Activated CD8-positive, alpha-beta memory T cell treated with anti-CD3 and anti-CD28 coated beads for 1 hour (primary cell): ENCODE measurements at places on chromosomes 11 and 22.

GRCh38 chr11:122777343-122777742 lies 61.0 kb upstream of the CRTAM start:
- no peak for DNase-seq

DNA sequence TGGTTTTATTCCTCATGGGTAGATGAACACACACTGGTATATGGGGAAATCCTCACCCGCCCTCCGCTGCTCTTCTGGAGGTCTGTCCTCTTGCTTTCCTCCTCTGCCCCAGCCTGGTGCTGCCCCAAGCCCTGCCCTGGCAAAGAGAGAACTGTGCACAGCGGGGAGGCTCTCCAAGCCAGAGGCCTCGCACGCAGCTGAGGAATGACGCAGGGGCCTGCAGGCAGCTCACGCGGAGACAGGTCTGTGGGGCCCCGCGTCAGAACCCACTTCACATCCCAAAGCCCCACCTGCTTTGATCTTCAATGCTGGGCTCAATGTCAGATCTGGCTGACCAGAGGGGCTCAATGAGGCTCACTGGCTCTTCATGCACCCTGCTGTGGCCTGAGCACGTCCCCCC lies 10.0 kb downstream of the GATD1 start:
- DNase-seq: no peak

DNA sequence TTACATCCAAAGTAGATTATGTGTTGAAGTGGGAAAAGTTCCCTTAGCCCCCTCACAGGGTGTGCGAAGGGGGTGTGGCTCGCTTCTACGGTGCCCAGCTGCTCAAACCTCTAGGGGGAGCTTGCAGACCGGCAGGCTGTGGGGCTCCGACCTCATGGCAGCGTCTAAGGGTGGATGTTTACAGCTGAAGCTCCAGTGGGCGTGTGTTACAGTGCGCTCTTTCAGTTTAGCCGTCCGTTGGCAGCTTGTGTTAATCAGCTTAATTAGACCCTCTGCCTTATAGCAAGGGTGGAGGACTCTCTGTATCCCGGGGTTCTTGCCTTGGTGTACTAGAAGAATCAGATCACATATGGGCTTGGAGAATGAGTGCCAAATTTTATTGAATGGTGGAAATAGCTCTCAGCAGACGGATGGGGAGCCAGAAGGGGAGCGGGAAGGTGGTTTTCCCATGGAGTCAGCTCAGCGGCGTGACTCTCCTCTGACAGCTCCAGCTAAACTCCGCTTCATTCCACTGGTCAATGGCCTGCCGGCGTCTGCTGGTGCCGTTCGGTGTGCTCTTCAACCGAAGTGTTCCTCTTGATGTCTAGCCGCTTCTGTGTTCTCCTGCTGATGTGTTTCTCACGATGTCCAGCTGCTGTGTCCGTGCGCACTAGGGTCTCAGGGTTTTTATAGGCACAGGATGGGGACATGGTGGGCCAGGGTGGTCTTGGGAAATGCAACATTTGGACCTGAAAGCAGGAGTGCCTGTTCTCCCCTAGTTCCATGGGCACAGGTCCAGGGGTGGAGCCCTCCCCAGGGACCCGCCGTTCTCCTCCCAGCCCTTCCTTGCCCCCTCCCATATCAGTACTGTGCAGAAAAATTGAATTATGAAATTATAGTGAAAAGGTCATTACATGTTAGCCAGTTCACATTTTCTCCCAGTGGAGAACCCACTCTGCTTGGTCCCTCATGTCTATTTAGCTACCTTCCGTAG lies 28.6 kb upstream of the OR10G7 start:
- no peak for DNase-seq

DNA sequence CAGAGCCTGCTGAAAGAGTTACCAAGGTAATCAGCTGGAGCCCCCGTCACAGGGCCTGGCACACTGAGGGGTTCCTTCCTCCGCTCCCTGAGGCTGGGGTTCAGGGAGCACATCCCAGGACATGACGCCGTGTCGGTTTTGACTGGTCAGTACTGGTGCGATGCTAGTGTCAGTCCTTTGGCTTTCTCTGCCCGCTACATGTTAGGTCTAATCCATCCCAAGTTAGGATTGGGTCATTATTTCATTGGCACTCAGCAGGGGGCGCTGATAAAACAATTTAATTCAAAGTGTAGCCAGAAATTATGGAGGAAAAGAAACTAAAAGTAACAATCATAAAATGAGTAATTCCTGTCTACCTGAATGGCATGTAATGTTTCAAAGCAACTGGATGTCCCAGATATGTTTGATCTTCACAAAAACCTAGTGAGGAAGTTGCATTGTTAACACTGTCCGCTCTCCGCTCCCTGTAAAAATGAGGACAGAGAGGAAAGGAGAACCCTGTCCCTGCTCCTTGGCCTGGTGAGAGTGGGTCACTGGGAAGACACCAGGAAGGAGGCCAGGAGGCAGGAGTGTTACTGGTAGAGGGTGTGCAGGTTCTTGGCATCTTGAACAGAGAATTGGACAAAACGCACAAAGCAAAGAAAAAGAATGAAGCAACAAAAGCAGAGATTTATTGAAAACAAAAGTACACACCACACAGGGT lies 27.1 kb downstream of the TSKU start:
- DNase-seq: no peak

GRCh38 chr11:118152552-118153471 lies at the start of gene SCN4B:
TSS of gene SCN4B (minus strand) at chr11:118152823. CDS start at chr11:118152673, 150 bp downstream.
- no peak for DNase-seq

DNA sequence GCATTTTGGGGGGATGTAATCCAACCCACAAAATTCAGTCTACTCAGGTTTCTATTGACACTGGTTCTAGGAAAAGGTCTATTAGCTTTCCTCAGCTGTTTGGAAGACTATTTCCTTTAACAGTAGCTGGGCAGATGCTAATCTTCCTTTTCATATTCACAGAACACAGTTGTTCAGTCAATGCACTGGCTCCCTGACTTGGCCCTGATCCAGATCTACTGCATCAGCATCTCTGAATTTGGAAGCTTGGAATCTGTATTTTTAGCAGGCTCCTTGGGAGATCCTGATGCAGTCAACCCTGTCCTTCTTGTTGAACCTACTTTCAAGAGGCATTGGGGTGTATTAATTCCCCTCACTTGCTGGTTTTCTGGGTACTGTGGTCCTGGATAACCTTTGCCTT lies 6.3 kb downstream of the HTATIP2 start:
- DNase-seq: no peak

- DNase-seq: no peak
Observed at GRCh38 chr11:23954730-23955129, 542.1 kb upstream of the LUZP2 start.

DNA sequence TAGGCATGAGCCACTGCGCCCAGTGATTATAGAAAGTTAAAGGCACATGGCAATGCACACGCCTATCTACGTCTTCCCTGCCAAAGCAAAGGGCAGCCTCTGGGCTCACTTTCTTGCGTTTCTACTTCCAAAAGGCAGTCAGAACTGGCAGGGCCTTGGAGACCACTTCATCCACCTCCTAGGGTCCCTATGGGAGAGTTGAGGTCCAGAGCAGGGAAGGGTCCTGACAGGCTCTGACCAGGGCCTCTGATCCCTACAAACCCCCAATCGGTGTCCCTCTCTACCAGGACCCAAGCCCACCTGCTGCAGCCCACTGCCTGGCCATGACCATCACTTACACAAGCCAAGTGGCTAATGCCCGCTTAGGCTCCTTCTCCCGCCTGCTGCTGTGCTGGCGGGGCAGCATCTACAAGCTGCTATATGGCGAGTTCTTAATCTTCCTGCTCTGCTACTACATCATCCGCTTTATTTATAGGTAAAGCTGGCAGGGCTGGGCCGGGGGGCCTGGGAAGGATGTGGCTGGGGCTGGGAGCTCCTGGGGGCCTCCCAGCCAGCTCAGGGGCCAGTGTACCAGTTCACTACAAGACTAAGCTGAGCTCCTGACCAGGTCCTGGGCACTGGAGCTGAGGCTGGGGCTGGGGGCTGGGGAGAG lies 1.5 kb downstream of the BEST1 start:
- DNase-seq: no peak

DNA sequence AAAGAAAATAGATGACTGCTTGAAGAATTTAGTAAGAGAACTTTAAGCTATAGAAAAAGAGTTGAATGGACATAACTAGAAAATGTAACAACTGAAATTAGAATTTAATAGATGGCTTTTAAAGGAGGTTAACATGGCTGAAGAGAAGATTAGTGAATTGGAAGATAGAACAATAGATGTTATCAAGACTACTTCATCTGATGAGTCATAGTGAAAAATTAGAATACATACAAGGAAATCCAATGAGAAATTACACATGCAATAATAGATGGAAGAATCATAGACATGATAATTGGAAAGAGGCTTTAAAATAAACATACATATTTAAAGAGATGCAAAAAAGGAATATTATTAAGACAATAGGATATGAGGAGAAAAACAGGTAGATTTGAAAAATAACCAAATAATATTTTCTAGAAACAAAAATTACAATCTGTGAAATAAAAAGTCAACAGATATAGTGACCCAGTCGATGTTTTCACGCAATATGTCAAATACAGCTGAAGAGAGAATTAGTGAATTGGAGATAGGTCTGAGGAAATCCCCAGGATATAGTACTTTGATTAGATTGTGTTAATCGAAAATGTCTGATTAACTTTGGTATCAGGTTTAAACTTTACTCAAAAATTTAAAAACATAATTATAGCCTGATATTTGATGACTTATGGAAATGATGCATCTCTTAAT lies 28.2 kb downstream of the CAT start:
- DNase-seq: no peak

DNA sequence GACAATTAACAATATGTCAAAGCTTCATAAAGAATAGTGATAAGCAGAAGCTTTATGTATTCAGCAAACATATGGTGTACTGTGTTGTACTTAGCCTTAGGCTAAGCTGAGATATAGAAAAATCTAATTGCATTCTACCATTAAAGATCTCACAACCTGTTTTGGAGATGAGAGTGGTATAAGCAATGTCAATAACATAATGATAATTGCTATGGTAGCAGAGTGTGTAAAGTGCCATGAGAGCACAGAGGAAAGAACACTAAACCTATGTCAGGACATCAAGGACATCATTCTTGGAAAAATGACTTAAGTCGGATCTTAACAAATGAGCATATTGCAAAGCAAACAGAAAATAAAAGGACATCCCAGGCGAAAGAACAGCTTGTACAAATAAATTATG lies 28.6 kb upstream of the ANGPTL5 start:
- DNase-seq: no peak
